HFF-Myc (cell line): ENCODE measurements at places on chromosomes 3 and 15.

DNA sequence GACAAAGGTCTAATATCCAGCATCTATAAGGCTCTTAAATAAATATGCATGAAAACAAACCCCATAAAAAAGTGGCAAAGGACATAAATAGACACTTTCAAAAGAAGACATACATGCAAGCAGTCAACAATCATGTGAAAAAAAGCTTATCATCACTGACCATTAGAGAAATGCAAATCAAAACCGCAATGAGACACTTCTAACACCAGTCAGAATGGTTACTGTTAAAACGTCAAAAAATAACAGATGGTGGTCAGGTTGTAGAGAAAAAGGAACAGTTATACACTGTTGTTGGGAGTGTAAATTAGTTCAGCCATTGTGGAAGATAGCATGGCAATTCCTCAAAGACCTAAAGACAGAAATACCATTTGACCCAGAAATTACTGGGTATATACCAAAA is 440.7 kb upstream of the KCNMB2 start:
- DNase-seq = no peak

DNA sequence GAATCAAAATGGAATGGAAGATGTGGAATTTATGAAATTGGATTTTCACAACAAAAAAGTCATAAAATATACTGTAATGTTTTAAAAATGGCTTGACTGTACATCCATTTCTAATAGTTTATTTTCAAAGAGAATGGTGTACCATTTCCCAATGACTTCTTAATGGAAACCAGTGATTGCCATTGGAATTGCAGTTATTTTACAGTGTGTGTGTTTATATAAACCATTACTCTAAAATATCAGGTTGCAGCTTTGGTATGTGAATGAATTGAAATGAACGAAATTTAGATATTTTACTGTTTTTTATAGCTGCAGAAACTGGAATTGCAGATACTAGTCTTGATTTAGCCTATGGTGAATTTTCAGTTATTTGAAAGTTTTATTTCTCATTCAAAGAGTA is 165.6 kb downstream of the UBE2E2 start:
- no peak for DNase-seq

- peak; percentile 2 for DNase-seq
These were observed 55.9 kb downstream of the IFT80 start for GRCh38 chr3:160343132-160343531.

GRCh38 chr15:78203346-78204225 is 30.8 kb downstream of the ACSBG1 start:
- no peak for DNase-seq

DNA sequence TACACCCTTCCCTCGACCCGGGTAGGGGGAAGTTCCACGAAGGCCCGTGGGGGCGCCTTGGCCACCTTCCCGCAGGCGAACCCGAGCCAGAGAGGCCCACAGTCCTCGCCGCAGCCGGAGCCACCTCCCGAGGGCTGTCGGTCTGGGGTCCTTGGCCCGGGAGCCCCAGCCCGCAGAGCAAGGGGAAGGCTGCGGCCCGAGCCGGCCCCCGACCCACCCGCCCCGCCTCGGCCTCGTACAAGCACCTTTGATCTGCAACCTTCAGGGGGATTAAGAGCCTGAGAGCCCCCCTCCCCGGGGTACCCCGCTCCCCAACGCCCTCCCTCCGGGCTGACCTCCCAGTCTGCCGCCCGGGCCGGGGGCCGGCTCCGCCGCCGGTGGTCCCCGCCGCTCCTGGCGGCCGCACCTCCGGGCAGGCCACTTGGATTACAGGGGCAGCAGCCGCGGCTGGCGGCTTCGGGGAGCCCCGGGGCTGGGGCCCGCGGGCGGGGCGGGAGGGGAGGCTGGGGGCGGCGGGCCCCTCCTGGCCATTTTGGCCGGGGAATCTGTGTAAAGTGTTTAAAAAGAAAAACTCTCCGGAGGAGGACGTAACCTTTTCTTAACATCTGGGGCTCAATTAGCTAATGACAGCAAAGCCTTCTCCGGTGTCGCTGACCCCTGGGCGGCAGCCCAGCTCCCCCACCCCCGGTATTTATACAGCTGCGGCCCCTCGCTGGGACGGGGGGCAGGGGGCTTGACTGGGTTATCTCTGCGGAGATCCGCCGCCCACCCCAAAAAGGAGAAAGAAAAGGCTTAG is 40.2 kb downstream of the EPHB3 start:
- no peak for DNase-seq

DNA sequence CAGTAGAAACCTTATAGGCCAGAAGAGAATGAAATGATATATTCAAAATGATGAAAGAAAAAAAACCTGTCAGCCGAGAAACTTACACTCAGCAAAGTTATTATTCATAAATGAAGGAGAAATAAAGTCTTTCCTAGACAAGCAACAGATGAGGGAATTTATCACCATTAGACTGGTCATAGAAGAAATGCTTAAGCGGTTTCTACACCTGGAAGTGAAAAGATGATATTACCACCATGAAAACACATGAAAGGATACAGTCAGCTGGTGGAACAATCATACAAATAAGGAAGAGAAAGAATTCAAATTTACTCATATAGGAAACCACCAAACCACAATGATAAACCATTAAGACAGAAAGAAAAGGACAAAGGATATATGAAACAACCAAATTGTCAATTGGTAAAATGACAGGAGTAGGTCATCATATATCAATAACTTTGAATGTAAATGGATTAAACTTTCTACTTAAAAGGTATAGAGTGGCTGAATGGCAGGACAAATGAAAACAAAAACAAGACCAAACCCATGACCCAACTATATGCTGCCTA is 29.9 kb upstream of the PRR23C start:
- no peak for DNase-seq

- no peak for DNase-seq
These were observed 416.0 kb downstream of the OCA2 start for GRCh38 chr15:27683121-27683520.

- no peak for DNase-seq
These were observed 36.0 kb downstream of the PSTPIP1 start for GRCh38 chr15:77030928-77031375.
